NCI-H2081 treated with DMSO at 0.1 percent for 48 hours (cell line): ENCODE measurements at places on chromosomes 5 and 9.

- DNase-seq = no peak
Measured at GRCh38 chr5:72210888-72211678, 103.8 kb downstream of the MAP1B start.

- no peak for DNase-seq
Measured at GRCh38 chr5:116354699-116355098, 219.9 kb downstream of the SEMA6A start.

- DNase-seq = no peak
Measured at GRCh38 chr5:127702926-127703561, at the start of gene CCDC192. Gene CCDC192, plus strand, starts transcription at chr5:127703391. Its CDS starts 55 bp downstream, at chr5:127703446.

- no peak for DNase-seq
Measured at GRCh38 chr9:33633636-33634035, 109.6 kb downstream of the ANKRD18B start.

DNA sequence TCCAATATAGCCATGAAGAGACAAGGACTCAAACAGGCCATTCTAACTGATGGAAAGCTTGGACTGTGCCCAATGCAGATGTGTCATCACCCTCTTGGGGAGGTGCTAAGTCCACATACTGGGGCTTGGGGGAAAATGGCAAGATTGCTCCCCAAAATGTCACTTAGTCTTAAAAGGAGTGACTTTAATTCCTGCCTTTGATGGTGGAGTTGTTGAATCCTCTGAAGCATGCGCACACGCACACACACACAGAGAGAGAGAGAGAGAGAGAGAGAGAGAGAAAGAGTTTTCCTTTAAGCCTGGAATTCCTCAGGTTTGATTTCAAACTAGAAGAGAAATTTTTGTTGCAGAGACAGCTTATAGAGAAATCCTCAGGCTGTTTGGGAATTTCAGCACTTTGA is 161.9 kb upstream of the GAS1 start:
- DNase-seq = no peak

- DNase-seq = no peak
Measured at GRCh38 chr9:129100383-129101169, 10.0 kb downstream of the CRAT start.

GRCh38 chr9:16207161-16207560 is 654.3 kb downstream of the CCDC171 start:
- no peak for DNase-seq

DNA sequence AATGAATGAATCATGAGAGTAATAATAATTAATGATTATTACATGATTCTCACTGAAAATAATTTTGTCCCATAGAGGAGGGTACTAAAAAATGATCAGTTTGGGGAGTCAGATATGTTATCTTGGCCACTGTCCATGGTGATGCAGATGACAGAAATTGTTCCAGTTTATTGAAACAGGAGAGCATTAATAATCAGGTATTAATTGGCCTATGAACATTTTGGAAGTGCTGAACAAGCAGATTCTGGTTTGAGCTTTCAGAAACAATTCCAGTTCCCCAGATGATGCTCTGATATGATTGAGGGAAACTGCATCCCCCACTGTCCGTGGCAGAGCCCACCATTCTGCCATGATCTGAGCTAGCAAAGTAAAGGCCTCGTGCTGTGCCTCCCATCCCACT is 345.2 kb downstream of the ZSWIM6 start:
- DNase-seq = no peak

DNA sequence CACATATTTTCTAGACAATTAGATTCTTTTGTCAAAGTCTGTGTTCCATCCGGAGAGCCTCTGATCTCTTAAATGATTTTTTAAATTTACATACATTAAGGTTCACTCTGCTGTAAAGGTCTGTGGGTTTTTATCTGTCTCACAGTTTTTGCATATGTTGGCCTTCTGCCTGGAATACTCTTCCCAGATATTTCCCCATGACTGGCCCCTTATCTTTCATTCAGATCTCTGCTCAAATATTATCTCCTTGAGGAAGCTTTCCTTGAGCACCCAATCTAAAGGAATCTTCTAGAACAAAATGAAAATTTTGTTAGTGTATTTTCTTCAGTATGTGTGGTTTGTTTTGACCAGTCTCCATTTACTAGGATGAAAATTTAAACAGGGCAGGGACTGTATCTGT is 26.3 kb downstream of the FAF2 start:
- DNase-seq = no peak

DNA sequence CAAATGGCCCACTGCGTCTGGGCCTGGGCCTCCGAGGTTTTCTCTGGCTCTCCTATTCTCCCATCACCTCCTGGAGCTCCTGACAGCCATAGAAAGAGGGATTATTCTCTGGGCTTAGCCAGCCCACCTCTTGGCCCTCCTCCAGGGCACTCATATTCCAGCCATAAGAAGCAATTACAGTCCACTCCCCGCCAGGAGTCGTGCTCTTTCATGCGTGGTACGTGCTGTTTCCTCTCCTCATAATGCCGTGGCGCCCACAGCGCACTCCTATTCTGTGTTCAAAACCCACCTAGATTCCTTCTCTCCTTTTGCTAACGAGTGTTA is 240.8 kb upstream of the ZNF462 start:
- DNase-seq = peak; percentile 83

DNA sequence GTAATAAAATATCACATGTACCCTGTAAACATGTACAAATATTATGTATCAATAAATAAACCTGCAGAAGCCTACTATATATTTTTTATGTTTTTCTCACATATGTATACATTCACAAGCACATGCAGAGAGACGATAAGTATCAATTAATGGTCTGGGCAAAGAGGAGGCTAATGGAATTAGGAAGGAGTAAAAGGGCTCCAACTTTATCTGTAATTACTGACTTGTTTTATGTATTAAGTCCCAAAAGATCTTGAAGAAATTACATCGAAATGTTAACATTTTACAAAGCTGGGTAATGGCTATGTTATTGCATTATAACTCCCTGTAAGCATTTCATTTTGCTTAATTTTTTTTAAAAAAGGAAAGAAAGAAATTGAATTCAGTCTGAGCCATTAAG is 78.0 kb downstream of the LPAR1 start:
- no peak for DNase-seq

- no peak for DNase-seq
Measured at GRCh38 chr5:94223235-94223634, 395.2 kb downstream of the KIAA0825 start.

- DNase-seq = no peak
Measured at GRCh38 chr5:87389296-87390034, 23.3 kb downstream of the CCNH start.

- no peak for DNase-seq
Measured at GRCh38 chr5:154218786-154219185, 28.3 kb downstream of the GALNT10 start.

- no peak for DNase-seq
Measured at GRCh38 chr9:133369933-133370332, 5.9 kb downstream of the SURF4 start.

DNA sequence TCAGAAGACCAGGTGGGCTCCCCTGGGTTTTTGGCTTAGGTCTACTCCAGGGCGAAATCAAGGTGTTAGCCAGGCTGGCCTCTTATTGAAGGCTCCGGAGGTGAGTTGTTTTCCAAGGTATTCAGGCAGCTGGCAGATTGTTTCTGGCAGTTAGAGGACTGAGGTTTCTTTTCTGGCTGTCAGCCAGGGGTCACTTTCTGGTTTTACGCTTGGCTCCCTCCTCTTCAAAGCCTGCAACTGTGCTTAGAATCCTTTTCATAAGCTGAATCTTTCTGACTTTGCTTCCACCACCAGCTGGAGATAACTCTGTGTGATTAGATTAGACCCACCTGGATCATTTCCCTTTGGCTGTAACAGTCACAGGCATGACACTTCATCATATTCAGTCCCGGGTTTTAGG is 24.6 kb downstream of the RFK start:
- DNase-seq = peak; percentile 75

GRCh38 chr5:164002628-164003027 is 497.2 kb downstream of the MAT2B start:
- DNase-seq = no peak

- no peak for DNase-seq
Measured at GRCh38 chr5:65858316-65858715, 68.1 kb upstream of the ERBIN start.

DNA sequence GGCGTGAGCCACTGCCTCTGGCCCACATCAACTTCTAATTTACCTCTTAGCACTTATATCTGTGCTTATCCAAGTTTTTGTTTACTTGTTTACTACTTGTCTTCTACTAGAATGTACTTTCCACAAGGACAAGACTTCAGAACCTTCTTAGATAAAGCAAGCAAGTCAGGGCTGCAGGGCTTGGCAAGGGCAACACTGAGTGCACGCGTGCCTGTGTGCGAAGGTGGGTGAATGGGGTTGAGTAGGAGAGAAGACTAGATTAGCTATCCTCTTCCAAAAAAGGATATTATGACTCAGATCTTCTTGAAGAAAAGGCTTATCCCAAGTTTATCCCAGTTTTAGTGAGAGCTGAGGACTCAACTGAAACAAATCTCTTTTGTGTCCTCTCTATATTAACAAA is 19.3 kb downstream of the AK3 start:
- DNase-seq = no peak

GRCh38 chr5:138824924-138825863 is 49.9 kb downstream of the LRRTM2 start:
- no peak for DNase-seq

- no peak for DNase-seq
Measured at GRCh38 chr5:154176181-154176580, 14.4 kb upstream of the GALNT10 start.

- no peak for DNase-seq
Measured at GRCh38 chr5:1279443-1280151, 15.3 kb downstream of the TERT start.

DNA sequence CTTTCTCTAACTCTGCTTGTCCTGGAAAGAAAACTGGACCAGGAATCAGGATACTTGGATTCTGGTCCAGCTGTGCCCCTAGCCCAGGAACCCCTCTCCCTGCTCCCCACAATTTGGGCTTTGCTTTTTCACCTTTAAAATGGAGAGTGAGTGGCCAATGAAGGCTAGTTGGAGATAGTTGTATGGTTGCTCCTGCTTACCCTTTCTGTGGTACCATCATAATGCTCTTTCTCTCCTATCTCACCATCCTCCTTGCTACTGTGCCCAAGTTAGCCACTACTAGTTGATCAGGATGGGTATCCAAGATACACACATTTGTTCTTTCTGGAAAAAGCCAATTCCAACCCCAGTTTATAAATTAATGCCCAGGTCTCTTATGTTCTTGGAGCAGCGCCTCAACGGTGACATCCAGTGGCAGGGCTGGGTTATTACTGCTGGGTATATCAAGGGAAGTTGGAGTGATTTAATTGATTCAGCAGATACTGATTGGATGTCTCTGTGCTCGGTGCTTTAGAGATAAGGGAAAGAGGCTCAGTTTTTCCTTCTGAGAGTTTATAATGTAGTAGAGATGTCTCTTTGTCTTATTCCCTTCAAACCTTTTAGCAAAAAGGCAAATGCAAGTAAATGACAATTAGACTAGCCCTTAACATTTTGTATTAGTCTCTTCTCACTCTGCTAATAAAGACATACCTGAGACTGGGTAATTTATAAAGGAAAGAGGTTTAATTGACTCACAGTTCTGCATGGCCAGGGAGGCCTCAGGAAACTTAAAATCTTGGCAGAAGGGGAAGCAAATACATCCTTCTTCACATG is 38.5 kb downstream of the FAXDC2 start:
- peak; percentile 5 for DNase-seq

- DNase-seq = no peak
Measured at GRCh38 chr9:99929652-99930051, 23.2 kb downstream of the STX17 start.
